ENCODE measurements at places on chromosomes 16 and 17. TPM values are rescaled to one million over a fixed set of nuclear protein-coding genes. Genes with fewer than 3 reads are reported as not detected.

DNA sequence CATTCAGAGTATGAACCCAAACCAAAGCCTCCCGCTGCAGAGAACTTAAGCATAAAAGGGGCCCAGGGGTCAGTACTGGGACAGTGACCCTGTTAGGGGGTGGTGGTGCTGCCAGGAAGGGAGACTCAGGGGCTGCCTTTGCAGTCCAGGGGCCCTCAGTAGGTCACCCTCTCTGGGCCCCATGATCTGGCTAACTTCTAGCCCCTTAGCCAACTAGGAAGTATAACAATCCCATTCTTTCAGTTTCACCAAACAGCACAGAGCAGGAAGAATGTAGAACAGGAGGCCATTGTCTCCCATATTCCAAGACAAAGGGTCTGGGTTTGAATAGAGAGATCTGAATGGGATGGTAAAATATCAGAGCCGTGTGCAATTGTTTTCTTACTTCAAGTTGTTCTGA, 378.6 kb upstream of the C16orf82 start:
- no peak for DNase-seq

The KLHL10 gene
- not detected for total RNA-seq

The PRSS21 gene
- not detected for total RNA-seq

The CD300LF gene
- 7.0 TPM for total RNA-seq

DNA sequence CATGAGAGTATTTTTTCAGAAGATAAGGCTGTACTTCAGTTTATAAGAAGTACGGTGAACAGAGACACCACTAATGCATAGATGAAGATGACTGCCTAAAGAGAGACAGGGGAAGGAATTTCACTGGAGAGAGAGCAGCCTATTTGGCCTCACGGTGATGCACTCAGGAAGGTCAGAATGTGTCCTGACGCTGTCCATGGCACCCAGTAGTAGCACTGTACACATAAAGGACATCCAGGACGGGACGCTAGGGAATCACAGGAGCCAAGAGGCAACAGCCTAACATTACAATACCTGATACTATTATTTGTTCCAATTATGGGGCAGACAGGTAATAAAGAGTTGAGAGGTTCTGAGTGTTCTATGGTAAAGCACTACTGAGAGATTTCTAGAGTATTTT, 24.9 kb upstream of the LRRC37A start:
- DNase-seq, result no peak

DNA sequence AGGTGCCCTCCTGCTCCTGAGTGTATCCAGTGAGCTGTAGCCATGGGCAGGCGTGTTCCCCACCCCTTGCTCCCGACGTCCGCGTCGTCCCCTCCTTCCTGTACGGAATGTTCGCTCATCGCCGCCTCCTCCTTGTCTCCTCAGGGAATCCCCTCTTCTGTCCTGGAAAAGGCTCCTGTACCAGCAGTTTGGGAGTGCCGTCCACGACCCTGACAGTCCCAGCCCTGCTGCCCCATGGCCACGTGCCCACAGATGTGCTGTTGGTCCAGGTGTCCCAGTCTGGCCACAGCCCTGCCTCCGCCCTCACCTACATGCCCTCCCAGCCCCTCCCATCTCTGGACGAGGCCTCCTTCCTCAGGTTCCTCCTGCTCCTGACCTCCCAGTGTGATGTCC, 30.2 kb downstream of the OR1D5 start:
- DNase-seq, result no peak

GRCh38 chr16:4328782-4329775, 13.2 kb downstream of the GLIS2 start:
- peak; percentile 65 for DNase-seq

The KSR1 gene
- total RNA-seq, result 11.6 TPM

DNA sequence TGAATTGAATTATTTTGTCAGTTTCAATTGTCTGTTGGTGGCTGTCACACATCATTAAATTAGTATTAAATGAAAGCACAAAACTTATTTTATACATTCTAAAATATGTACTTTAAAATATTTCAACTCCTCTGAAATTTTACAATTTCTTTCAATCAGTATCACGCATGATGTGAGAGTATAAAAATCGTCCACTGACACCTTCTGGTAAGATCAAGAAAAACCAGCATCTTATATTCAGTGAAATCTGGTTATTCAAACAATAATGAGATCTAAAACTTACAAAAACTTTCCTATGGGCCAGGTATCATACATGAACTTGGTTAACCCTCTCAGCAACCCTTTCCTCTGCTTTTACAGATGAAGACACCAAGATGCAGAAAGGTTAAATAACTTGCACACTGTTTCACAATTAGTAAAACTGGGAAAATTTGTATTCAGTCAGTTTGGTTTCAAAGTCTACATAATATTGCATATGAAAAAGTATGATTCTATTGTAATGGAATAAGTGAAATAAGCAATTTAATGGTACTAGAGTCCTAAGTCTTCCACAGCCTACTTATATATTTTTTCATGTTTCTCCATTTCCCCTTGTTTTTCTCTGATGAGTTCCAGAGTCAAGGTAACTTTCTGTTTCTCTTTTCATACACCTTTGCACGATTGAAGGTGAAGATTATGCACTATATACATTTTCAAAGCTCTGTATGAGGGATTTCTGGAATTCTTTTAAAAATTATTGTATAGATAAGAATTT, 58.7 kb downstream of the EFCAB5 start:
- no peak for DNase-seq

- DNase-seq, result no peak
These were observed 59.7 kb downstream of the GRIN2A start for GRCh38 chr16:10122546-10122945.

The SEPTIN12 gene
- total RNA-seq, result not detected

GRCh38 chr16:30060346-30060745, 5.2 kb upstream of the ALDOA start:
- no peak for DNase-seq

DNA sequence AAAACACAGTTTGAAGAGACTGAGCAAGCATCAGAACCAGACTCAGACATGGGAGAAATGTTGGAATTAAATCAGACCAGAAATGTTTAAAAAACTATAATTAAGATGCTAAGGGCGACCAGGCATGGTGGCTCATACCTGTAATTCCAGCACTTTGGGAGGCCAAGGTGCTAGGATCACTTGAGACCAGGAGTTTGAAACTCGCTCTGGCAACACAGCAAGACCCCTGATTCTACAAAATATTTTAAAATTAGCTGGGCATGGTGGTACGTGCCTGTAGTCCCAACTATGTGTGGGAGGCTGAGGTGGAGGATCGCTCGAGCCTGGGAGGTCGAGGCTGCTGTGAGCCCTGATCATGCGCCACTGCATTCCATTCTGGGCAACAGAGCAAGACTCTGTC, 160.3 kb downstream of the COPRS start:
- DNase-seq, result no peak

GRCh38 chr17:62109924-62110323, 44.8 kb upstream of the MED13 start:
- DNase-seq, result no peak

All from heart left ventricle (tissue), 16 donors.